ENCODE measurements at places on chromosomes 6 and 20.

GRCh38 chr6:122033564-122034181, 365.8 kb upstream of the HSF2 start:
- DNase-seq, result no peak

- DNase-seq, result no peak
Observed at GRCh38 chr6:38617856-38618255, 21.9 kb downstream of the BTBD9 start.

- DNase-seq, result peak; percentile 90
Observed at GRCh38 chr6:111591370-111591900, 14.2 kb downstream of the TRAF3IP2 start.

DNA sequence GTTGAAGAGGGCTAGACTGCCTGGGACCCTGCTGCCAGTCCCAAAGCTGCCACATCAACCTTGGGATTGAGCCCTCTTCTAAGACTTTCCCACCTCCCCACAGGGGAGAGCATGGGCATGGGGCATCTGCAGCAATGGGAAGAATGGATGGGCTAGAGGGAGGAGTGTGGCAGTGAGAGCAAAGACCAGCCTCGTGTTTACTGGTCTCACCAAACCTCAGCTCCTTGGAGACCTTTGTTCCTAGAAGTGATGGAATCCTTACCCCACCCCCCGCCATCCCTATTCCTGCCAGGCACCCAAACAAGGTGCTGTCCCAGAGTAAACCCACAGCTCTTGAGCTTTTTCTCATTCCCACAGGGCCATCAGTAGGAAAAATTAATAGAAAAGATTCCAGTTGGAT, 20.0 kb upstream of the ARMC12 start:
- no peak for DNase-seq

GRCh38 chr20:58921564-58921963, 59.5 kb upstream of the NELFCD start:
- DNase-seq, result no peak

- no peak for DNase-seq
Observed at GRCh38 chr6:113873043-113873667, 16.0 kb downstream of the MARCKS start.

- no peak for DNase-seq
Observed at GRCh38 chr6:157181649-157182048, 141.7 kb downstream of the TMEM242 start.

GRCh38 chr6:29792123-29793035, 35.2 kb upstream of the HLA-G start:
- no peak for DNase-seq

- no peak for DNase-seq
Observed at GRCh38 chr20:2695206-2695983, 2.8 kb downstream of the EBF4 start.

DNA sequence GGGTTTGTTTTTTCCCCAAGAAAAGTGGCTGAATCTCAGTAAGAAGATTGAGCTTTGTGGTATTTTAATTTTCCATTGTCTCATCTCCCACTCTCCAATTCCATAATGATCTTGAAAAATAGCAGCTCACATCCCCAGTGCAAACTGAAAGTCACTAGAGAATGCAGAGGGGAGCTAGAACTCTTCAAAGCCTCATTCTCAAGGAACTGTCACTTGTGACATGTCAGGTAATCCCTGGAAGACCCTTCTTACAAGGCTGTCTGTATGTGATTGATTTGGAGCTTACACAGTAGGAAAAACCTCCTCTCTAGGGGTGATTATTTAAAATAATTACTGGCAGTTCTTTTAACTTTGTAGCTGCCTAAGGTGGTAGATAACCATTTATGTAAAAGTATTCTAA, 420.4 kb downstream of the CDH26 start:
- DNase-seq, result no peak

GRCh38 chr6:128520436-128521281, at the start of gene PTPRK:
TSS of gene PTPRK (minus strand) at chr6:128520599. CDS start at chr6:128520358, 241 bp downstream.
- peak; percentile 74 for DNase-seq

GRCh38 chr6:110875548-110876169, 1.1 kb downstream of the AMD1 start:
- peak; percentile 6 for DNase-seq

DNA sequence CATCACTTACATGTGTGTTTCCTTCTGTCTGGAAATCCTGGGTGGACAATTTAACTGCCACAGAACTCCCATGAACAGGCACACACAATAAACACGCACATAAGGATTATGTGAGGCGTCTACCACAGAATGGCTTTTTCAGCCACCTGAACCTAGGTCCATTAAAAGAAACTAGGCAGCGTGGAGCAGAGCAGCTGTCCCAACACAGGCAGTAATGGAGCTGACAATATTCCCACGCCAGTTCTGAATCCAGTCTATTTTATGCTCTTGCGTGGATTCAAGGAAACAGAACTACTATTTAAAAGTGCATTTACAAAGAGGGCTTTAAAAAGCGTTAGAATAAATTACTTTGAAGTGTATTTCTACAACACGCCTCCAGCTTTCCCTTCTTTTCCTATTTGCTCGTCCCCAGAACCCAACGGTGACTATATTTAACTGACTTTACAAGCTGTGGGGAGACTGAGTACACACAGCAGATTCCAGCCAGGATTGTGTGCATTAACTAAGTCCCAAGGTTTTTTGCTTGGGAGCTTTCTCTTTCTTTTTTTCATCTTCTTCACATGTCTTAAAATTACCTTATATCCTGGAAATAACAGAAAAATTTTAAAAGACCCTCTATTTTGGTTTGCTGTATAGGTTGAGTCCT, 95.9 kb downstream of the GMDS start:
- DNase-seq, result no peak

DNA sequence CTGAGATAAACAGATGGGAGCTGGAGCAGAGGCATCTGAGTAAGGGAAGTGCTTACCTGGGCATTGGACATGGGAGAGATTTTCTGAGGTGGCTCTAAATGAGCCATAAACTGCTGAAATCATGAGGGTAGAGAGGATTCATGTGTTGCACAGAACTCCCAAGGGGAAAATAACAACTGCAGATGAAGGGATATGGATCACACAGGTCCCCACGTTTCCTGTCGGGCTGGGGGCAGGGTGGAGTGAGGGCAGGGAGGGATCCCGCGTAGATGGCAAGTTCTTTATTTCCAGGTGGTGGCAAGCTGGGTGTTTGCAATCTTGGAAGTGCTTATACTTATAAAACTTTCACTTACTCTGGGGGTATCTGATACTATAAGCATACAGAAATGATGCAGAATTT, 422.6 kb upstream of the FLRT3 start:
- DNase-seq, result no peak

GRCh38 chr6:1884313-1884712, 274.6 kb downstream of the FOXC1 start:
- no peak for DNase-seq
